ENCODE measurements at places on chromosomes 1 and 21.

GRCh38 chr1:161092621-161093028 is 3.3 kb upstream of the NECTIN4 start:
- no peak for DNase-seq

GRCh38 chr1:67833602-67833940 is 304 bp upstream of the GNG12 start:
- no peak for DNase-seq

DNA sequence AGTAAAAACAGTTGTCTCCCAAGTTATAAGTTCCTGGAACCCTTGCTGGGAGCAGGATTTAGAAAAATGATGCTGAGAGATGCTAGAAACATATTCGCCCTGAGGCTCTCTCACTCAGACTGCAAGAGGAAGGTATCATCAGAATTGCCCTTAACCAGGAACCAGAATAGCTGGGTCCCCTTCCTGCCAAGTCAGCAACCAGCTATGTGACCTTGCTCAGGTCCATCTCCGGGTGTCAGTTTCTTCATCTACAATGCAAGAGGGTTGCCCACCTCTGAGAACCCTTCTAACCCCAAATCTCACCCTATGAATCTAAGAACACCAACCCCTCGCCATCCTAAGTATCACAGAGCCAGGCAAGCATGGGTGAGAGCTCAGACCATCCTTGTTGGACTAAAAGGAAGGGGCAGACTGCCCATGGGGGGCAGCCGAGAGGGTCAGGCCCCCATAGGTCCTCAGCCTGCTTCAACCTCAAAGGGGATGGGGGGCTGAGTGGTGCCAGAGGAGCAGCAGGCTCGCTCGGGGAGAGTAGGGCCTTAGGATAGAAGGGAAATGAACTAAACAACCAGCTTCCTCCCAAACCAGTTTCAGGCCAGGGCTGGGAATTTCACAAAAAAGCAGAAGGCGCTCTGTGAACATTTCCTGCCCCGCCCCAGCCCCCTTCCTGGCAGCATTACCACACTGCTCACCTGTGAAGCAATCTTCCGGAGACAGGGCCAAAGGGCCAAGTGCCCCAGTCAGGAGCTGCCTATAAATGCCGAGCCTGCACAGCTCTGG is 390 bp upstream of the S100A9 start:
- no peak for DNase-seq

DNA sequence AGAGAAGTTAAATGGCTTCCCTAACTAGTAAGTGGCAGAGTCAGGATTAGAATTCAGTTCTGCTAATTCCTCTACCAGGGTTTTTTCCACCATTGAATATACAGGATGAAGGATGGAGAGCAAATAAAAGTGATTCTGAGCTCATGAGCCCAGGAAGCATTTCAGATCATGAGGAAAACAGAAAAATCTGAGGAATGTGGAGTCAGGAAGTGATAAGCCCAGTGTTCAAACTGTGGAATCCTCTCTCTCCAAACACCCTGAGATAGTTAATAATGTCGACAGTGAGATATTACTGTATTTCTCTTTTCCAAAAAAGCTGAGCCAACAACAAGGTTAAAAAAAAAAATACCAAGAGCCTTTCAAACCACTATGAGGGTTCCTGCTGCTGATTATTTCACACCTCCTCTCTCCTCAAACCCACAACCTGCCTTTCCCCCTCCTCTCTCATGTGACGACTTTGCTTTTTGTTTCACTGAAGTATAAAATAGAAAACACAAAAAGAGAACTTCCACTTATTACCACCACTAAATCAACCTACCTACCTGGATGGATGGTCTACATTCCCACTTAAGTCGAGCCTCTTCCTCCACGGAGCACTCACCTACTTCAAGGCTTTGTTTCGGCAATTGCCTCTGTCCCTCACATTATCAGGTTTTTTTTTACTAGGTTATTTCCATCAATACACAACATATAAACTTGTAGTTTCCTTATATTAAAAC is 8.9 kb downstream of the SLAMF1 start:
- DNase-seq: no peak

DNA sequence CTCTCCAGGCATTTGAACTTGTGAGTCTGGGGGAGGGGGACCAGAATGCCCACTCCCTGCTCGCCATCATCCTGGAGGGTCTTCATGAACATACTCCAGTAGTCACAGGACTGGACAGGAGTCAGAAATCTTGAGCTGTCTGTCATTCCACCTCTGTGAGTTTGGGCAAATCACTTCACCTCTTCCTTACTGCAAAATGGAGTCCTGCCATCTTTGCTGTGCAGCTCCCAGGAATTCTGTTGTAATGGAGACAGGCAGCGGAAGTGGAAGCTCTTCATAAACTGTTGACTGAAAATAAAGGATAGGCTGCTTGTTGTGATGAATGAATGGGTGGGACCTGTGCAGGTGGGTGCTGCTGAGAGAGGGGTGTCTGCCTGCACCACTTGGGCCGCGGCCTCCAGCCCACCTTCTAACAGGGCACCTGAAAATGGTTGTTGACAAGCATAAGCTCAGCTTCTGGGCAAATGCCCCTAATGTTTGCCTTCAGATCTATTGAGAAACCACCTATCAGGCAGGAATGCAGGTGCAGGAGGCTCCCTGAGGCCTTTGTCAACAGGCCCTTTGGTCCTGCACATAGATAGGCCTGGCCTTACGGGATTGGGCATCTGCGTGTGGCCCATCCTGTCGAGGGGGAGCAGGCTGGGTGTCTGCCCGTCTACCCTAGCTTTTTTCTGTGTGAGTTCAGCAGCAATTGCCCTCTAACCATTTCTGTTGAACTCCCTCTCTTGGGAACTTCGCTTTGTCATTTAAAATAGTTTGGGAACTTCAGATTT is 321.0 kb downstream of the RPS6KC1 start:
- no peak for DNase-seq

DNA sequence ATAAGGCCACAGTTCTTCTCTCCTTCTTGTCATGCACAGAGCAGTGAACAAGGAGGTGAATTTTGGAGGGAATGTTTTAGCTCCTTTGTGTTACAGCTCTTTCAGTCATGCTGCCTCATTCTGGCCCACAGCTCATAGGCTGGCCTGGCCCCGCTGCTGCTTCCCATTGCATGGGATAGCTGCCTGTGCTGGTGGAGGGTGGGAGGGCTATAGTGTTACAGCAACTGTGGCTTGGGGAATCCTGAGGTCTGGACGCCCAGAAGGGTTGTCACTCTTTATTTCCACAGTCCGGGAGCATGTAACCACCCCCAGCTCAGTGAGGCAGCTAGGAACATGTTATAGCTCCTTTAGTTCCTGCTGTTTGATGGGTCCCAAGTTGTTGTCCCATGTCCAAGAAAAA is 210.3 kb downstream of the AMY1C start:
- DNase-seq: no peak

- DNase-seq: peak; percentile 72
Observed at GRCh38 chr21:35084869-35085268, 35.8 kb upstream of the RUNX1 start.

DNA sequence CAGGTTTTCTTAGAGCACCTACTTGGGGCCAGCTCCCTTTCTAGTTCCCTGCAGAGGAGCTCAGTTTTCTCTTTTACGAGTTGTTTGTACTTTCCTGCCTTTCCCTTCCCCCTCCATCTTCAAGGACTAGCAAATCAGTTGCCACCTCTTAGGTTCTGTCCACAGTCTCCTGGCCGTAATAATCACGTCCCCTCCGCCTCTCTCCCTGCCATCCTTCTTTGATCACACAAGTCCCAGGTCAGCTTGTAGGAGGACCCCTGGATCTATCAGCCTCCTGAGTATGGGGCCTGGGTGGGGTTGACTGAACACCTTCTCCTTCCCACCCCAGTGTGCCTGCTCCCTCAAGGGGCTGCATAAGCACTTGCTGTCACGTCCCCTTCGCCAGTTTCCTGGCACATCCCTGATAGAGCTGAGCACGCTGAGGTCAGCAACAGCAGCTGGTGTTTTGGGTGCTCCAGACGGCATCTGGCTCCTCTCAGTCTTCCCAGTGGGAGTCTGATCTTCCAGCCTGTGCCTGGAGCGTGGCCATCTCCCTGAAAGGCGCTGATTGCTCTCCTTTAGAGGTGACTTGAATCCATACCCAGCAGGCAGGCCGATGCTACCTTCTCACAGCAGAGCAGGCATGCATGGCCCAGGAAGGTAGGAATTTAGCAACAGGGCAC is 216.1 kb upstream of the TMEM51 start:
- no peak for DNase-seq

GRCh38 chr1:223207293-223208066 is 64.4 kb upstream of the TLR5 start:
- DNase-seq: no peak
